ENCODE measurements at places on chromosomes 3 and 15.

GRCh38 chr3:81549388-81549787 is 212.1 kb downstream of the GBE1 start:
- DNase-seq, result no peak

- DNase-seq, result no peak
Measured at GRCh38 chr3:141649871-141650270, 88.2 kb upstream of the RNF7 start.

- DNase-seq, result no peak
Measured at GRCh38 chr15:92020804-92021203, 167.3 kb downstream of the SLCO3A1 start.

- no peak for DNase-seq
Measured at GRCh38 chr3:90102146-90102545, 994.7 kb downstream of the EPHA3 start.

DNA sequence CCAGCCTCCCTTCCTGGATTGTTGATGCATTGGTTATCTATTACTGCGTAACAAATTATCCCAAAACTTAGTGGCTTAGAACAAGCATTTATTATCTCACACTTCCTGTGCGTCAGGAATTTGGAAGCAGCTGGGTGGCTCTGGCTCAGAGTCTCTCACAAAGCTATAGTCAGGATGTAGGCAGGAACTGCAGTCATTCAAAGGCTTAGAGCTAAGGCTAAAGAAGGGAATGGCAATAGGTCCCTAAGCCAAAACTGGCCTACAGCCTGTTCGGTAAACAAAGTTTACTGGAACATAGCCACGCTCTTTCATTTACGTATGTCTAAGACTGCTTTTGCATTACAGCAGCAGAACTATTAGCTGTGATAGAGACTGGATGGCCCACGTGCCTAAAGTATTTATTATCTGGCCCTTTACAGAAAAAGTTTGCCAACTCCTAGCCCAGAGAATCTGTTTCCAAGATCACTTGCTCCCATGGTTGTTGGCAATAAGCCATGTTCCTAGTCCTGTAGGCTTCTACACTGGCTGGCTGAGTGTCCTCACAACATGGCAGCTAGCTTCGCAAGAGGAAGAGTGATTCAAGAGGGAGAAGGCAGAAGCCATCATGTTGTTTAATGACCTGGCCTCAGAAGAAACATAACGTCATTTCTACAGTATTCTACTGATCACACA is 132.4 kb downstream of the SNRK start:
- no peak for DNase-seq

All from stimulated activated CD4-positive, alpha-beta T cell treated with anti-CD3 and anti-CD28 coated beads, Interleukin-4, amount 100 ng/mL, for 48 hours (primary cell).